ENCODE measurements at places on chromosomes 4 and X. TPM values are rescaled to one million over a fixed set of nuclear protein-coding genes. Genes with fewer than 3 reads are reported as not detected.

Gene CCDC158
- 0.73 TPM for polyA plus RNA-seq

DNA sequence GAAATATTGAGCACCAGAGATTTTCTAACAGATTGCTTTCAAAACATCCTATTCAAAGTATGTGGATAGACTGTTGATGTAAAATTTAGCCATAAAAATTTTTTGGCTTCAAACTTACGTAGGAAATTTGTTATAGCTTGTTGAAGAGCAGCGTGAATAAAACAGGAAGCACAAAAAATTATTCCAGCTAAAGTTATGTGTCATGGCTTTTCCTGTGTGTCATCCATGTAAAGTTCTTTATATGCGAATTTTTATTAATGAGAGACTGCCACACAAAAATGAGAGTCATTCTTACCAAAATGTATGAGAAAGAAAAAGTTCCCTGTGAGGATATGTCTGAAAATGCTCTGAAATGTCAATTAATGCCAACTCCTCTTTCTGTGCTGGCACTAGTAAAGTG, 19.5 kb downstream of the EPGN start:
- no peak overlapping the region for H3K27ac ChIP-seq
- no peaks in the 10 kb centered on the region for H3K36me3 ChIP-seq
- no peak for DNase-seq
- no peaks in the 10 kb centered on the region for H3K27me3 ChIP-seq
- no peaks in the 10 kb centered on the region for H3K4me1 ChIP-seq
- H3K4me3 ChIP-seq, result no peak overlapping the region

DNA sequence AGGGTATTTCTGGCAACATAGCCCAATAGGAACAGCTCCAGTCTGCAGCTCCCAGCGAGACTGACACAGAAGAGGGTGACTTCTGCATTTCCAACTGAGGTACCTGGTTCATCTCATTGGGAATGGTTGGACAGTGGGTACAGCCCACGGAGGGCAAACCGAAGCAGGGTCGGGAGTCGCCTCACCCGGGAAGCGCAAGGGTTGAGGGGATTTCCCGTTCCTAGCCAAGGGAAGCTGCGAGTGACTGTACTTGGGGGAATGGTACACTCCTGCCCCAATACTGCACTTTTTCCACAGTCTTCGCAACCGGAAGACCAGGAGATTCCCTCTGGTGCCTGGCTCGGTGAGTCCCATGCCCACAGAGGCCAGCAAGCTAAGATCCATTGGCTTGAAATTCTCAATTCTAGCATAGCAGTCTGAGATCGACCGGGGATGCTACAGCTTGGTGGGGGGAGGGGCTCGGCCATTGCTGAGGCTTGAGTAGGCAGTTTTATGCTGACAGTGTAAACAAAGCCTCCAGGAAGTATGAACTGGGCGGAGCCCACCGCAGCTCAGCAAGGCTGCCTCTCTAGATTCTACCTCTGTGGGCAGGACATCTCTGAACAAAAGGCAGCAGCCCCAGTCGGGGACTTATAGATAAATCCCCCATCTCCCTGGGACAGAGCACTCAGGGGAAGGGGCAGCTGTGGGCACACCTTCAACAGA, 14.0 kb upstream of the ADAD1 start:
- H3K4me3 ChIP-seq, result no peak overlapping the region
- no peaks in the 10 kb centered on the region for H3K36me3 ChIP-seq
- no peaks in the 10 kb centered on the region for H3K4me1 ChIP-seq
- H3K27ac ChIP-seq, result no peak overlapping the region
- H3K27me3 ChIP-seq, result no peaks in the 10 kb centered on the region

DNA sequence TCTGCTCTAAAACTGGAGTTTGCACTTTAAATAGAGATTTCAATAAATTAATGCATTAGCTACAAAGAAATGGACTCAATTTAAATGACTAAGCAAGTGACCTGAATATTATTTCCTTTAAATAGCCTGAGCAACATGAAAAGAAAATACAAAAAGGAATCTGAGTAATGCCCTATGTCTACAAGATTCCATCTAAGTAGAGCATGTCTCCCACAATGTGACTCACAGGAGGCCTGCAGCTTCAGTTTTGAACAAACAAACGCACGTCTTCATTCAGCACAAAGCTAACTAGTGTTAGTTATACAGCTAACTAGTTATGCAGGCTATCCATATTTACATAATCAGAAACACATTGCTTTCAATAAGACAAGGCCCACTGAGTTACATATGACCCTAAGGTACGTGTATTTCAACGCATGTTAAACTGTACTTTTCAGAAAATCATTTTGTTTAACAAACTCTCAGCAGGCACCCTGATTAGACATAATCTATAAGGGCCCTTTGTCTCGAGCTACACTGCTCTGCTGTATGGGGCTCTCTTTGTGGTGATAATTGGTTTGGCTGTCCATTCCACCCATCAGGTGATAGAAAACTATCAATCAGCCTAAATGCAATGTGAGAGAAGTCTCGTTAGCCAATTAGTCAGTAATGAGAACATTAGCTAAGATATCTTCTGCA, 116.5 kb downstream of the MAML3 start:
- H3K4me1 ChIP-seq, result no peaks in the 10 kb centered on the region
- no peaks in the 10 kb centered on the region for H3K36me3 ChIP-seq
- H3K27ac ChIP-seq, result peak overlapping the region; percentile 38
- no peak overlapping the region for H3K4me3 ChIP-seq
- no peaks in the 10 kb centered on the region for H3K27me3 ChIP-seq

Gene ALB
- polyA plus RNA-seq, result 380 TPM

- no peak overlapping the region for H3K27ac ChIP-seq
- H3K4me1 ChIP-seq, result peaks cover 3% of the 10 kb centered on the region
- H3K4me3 ChIP-seq, result no peak overlapping the region
- DNase-seq, result no peak
- no peaks in the 10 kb centered on the region for H3K36me3 ChIP-seq
- H3K27me3 ChIP-seq, result no peaks in the 10 kb centered on the region
These were observed 72.9 kb downstream of the CLDN34 start for GRCh38 chrX:10039821-10040793.

DNA sequence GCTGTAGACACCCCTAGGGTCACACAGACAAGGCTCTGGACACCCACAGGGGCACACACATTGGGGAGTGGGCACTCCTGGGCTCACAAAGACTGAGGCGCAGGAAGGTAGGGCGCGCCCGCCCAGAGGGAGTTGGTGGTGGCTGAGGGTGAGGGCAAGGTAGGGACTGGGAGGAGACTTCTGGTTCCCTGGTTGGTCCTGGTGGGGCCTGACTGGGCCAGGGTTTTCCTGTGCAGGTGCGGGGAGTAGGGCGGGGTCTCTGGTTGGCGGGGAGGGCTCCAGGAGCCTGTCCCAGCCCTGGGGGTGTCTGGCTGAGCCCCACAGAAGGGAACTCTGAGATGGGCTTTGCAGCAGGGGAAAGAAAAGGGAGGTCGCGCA, 6.7 kb upstream of the WAS start:
- H3K4me1 ChIP-seq, result no peaks in the 10 kb centered on the region
- no peak for DNase-seq
- H3K27ac ChIP-seq, result peak overlapping the region; percentile 49
- H3K36me3 ChIP-seq, result no peaks in the 10 kb centered on the region
- H3K4me3 ChIP-seq, result peak overlapping the region; percentile 71

DNA sequence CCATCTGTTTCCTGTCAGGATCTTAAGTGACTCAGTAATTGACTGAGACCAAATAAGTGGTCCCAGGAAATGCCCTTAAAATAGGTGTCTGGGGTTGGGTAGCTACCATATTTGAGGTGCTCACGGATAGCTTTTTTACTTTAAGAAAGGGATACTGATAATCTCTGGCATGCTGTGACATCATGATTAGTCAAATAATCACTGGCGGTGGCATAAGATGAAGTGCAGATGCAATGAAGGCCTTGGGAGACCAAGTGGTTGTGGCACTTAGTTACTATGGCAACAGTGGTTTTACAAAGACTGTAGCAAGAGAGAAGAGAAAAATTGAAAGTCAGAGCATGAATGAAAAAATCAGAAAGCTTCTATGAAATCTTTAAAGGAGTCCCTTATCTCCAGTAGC, 114.5 kb upstream of the SLIT2 start:
- no peak overlapping the region for H3K27ac ChIP-seq
- H3K4me3 ChIP-seq, result no peak overlapping the region
- H3K27me3 ChIP-seq, result no peaks in the 10 kb centered on the region

GRCh38 chr4:82358847-82359246, 14.9 kb downstream of the HNRNPD start:
- no peaks in the 10 kb centered on the region for H3K27me3 ChIP-seq
- peaks cover 30% of the 10 kb centered on the region for H3K4me1 ChIP-seq
- H3K36me3 ChIP-seq, result peaks cover 40% of the 10 kb centered on the region
- no peak overlapping the region for H3K27ac ChIP-seq

- peaks cover 26% of the 10 kb centered on the region for H3K4me1 ChIP-seq
- no peak overlapping the region for H3K27ac ChIP-seq
- no peak for DNase-seq
- no peaks in the 10 kb centered on the region for H3K36me3 ChIP-seq
- H3K4me3 ChIP-seq, result no peak overlapping the region
These were observed 65.2 kb downstream of the SEC24D start for GRCh38 chr4:118770741-118771187.

- no peak overlapping the region for H3K27ac ChIP-seq
- no peak for DNase-seq
- no peaks in the 10 kb centered on the region for H3K27me3 ChIP-seq
- no peak overlapping the region for H3K4me3 ChIP-seq
These were observed 360.4 kb upstream of the AGA start for GRCh38 chr4:177802661-177803060.

- H3K4me3 ChIP-seq, result no peak overlapping the region
- no peak for DNase-seq
- H3K4me1 ChIP-seq, result no peaks in the 10 kb centered on the region
- H3K36me3 ChIP-seq, result no peaks in the 10 kb centered on the region
- no peak overlapping the region for H3K27ac ChIP-seq
- H3K27me3 ChIP-seq, result no peaks in the 10 kb centered on the region
These were observed 24.5 kb upstream of the PJA1 start for GRCh38 chrX:69189576-69190371.

Gene SPON2
- 13.0 TPM for polyA plus RNA-seq

DNA sequence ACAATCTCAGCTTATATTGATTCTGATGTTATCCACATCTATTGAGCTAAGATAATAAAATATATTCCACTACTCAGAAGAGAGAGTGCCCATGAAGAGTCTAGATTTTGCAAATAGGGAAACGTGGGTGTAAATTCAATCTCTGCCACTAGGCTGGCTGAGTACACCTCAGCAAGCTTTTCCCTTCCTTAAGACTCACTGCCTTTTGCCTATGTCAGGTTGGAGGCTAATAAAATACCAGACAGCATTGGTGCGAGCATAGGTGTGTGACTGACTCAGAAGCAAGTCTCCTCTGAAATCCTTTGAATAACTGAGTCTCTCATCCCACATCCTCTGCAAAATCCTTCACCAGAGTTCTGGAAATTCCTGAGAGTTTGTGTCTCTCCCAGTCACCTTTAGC, 405.4 kb upstream of the CPEB2 start:
- no peak overlapping the region for H3K4me3 ChIP-seq
- no peaks in the 10 kb centered on the region for H3K36me3 ChIP-seq
- no peaks in the 10 kb centered on the region for H3K4me1 ChIP-seq
- H3K27me3 ChIP-seq, result no peaks in the 10 kb centered on the region

DNA sequence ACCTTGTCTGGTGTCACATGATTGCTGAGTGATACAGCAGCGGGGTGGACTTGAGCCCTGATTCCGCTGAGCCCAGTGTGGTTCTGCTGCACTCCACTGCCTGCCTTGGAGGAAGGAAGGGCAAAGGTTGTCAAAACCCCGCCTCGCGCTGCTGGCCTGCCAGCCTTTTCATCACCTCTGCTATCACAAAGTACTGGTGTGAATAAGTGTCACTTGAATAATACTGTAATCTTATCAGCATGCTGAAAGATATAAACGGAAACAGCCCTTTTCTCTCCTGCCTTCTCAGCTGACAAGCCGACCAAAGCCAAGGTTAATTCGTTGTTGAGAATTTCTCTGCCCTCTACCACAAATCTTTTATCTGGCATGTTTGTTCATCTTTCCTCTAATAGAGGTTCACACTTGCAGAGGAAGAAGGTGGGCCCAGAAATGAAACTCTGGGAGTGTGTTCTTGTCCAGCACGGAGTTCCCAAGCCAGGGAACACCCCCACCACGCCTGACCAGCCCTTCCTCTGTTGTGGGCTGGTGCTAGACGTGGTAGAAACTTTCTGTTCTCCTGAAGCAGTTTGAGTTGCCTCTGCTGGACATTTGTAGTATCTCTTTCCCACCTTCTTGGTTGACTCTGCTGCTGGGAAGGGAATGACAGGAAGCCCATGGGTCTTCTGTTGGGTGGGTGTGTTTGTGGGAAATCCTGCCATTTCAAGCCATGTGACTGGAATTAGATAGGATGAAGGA, 21.5 kb downstream of the FHDC1 start:
- no peaks in the 10 kb centered on the region for H3K36me3 ChIP-seq
- H3K4me3 ChIP-seq, result no peak overlapping the region
- no peaks in the 10 kb centered on the region for H3K27me3 ChIP-seq
- peak; percentile 72 for DNase-seq
- peaks cover 17% of the 10 kb centered on the region for H3K4me1 ChIP-seq

GRCh38 chrX:153571534-153571908, 27.4 kb downstream of the CCNQ start:
- no peaks in the 10 kb centered on the region for H3K4me1 ChIP-seq
- DNase-seq, result no peak
- H3K27me3 ChIP-seq, result no peaks in the 10 kb centered on the region

- no peaks in the 10 kb centered on the region for H3K27me3 ChIP-seq
- H3K4me3 ChIP-seq, result no peak overlapping the region
- no peak for DNase-seq
- H3K36me3 ChIP-seq, result no peaks in the 10 kb centered on the region
- no peak overlapping the region for H3K27ac ChIP-seq
These were observed 40.7 kb downstream of the KLHL2 start for GRCh38 chr4:165248102-165248501.

Gene CT45A1
- polyA plus RNA-seq, result not detected

GRCh38 chrX:15410430-15410829, 26.2 kb upstream of the VEGFD start:
- H3K4me3 ChIP-seq, result no peak overlapping the region
- no peaks in the 10 kb centered on the region for H3K36me3 ChIP-seq
- DNase-seq, result no peak
- no peaks in the 10 kb centered on the region for H3K27me3 ChIP-seq

- no peak overlapping the region for H3K27ac ChIP-seq
- no peaks in the 10 kb centered on the region for H3K36me3 ChIP-seq
- no peak for DNase-seq
- H3K4me1 ChIP-seq, result no peaks in the 10 kb centered on the region
- H3K27me3 ChIP-seq, result no peaks in the 10 kb centered on the region
These were observed 84.5 kb downstream of the PRKG2 start for GRCh38 chr4:81130569-81130968.

DNA sequence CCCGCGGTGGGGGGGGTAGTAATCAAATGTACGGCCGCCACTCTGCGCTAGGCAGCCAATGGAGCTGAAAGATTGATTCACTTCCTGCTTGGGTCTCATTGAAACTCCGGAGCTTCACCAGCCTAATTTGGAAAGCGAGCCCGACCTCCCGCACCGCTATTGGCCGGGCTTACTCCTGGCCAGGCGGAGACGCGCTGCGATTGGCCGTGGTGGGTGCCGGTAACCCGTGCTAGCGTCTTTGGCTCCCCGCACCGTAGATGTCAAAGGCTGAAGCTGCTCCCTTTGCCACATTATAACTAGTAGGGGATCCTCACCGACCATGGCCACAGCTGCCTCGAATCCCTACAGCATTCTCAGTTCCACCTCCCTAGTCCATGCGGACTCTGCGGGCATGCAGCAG, at the start of gene POU3F4:
TSS of gene POU3F4 (plus strand) at position 285 of the 400 bp plus-strand sequence. CDS start at position 320, 35 bp downstream.
- H3K27me3 ChIP-seq, result no peaks in the 10 kb centered on the region
- H3K27ac ChIP-seq, result no peak within 1 kb of the TSS
- H3K4me1 ChIP-seq, result no peaks in the 10 kb centered on the region

GRCh38 chr4:106618956-106619355, 250.4 kb upstream of the GIMD1 start:
- no peaks in the 10 kb centered on the region for H3K27me3 ChIP-seq
- no peak overlapping the region for H3K27ac ChIP-seq
- no peak overlapping the region for H3K4me3 ChIP-seq
- no peaks in the 10 kb centered on the region for H3K36me3 ChIP-seq

Measured in pancreas (tissue), 10 donors.